ENCODE measurements at places on chromosomes 3 and 15.

- no peak for DNase-seq
These were observed 30.5 kb downstream of the LCMT2 start for GRCh38 chr15:43299884-43300283.

DNA sequence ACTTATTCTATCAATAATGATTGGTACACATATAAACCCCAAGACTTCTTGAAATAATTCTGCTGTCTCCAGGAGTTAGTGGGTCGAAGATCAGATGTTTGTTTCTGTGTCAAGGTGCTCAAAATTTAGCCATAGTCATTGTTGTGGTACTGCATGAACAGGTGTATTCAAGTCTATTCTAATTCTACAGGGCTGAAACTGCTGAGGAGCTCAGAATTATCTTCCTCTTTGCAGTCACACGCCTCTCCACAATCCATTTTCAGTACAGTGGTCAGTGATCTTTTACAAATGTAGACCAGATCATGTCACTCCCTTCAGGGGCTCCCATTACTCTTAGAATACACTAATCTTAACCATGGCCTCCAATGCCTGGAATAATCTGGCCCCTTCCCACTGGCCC, 527.5 kb downstream of the NTRK3 start:
- no peak for DNase-seq

DNA sequence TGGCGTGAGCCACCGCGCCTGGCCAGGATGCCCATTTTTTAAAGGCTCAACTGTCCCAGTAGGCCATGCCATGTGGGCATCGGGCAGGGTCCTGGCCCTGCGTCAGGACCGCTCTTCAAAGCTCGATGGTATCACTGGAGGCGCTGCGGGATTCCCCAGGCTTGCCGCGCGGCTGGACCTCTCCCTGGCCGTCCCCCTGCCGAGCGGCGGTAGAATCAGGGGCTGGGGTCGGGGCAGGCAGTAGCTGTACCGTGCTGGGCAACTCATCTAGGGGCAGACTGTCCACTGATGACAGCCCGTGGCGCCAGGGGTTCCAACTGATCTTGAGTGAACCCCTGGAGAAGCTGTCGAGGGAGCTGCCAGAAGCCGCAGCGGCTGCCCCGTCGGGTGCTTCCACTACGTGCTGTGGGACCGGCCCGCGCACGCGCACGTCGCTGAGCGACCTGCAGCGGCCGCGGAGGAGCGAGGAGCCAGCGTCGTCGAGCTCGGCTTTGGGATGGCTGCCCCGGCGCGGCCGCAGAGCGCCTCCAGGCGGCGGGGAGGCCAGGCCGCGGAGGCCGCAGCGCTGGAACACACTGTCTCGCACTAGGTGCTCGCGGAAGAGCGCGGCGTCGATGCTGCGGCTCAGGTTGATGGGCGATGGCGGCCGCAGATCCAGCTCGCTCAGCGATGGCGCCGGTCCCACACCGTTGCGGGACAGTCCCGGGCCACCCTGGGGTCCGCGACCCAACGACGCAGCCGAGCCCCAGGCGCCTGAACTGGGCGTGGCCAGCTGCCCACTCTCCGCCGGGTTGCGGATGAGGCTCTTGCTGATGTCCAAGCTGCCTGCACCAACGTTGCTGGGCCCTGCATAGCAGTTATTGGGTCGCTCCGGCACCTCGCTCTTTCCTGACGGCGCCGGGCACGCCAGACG, 5.8 kb downstream of the PRRT3 start:
- DNase-seq: no peak

GRCh38 chr3:101020351-101021015, 27.3 kb upstream of the ABI3BP start:
- DNase-seq: no peak

- no peak for DNase-seq
These were observed 738.4 kb downstream of the PLOD2 start for GRCh38 chr3:145422556-145422955.

GRCh38 chr3:14988988-14989394, 41.6 kb downstream of the NR2C2 start:
- no peak for DNase-seq

DNA sequence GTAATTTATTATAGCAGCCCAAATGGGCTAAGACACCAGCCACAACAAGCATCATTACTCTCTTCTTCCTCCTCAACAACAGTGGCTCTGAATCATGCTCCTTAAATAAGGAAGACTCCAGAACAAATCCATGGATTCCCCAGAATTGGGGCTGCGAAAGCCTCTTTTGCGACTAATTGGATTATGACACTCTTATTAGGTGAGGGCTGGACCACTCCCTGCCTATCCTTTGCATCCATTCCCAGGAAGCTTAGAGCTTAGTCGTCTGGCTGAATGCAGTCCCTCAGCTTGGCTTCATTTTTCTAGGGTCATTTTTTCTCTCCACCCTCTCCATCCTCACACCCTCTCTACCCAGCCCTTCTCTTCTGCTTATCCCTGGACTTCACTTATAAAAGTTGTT, 227.7 kb downstream of the ZNF621 start:
- no peak for DNase-seq

DNA sequence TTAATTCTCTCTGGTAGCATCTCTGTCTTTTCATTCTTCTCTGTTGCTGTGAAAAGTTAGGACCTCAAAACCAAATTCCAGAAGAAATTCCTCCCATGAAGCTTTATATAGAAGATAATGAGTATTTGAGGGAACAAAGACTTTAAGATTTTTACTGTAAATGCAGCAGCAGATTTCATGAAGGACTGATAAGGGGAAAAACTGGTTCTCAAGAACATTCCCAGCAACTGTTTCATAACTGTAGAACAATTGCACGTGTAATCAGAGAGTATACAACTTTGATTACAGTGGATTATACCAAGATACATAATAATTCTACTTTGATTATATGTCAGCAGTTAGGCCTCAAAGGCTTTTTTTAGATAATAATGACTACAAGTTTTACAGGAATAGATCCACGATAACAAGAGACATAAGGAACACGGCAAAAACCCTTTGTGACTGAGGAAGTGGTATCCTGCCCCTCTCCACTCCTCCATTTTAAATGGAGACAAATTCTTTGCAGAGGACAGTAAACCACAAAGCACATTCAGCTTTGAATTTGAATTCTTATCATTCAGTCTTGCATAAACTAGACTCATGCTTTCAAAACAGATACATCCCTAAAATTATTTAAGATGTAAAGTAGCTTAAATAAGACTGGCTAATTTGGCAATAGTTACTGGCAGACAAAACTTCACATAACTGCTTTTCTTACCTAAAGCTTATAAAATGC, 42.9 kb upstream of the DIPK2A start:
- DNase-seq: no peak

- DNase-seq: no peak
These were observed 277.4 kb upstream of the NR2E3 start for GRCh38 chr15:71532994-71533393.

DNA sequence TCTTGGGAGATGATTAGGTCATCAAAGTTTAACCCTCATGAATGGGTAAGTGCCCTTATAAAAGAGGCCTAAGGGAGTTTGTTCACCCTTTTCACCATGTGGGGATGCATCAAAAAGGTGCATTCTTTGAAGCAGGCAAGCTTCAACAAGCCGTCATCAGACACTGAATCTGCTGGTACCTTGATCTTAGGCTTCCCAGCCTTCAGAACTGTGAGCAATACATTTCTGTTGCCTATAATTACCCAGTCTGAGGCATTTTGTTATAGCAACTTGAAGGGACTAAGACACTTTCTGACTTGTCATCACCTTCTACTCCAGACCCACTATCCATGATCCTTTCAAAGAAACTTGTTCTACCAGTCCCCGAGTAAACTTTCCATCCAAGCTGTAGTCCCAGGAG, 44.6 kb upstream of the LRRC58 start:
- no peak for DNase-seq

- no peak for DNase-seq
These were observed 85.3 kb upstream of the CFAP20DC start for GRCh38 chr3:59135096-59135495.

GRCh38 chr3:124688581-124689454, 41.4 kb upstream of the UMPS start:
- peak; percentile 63 for DNase-seq

DNA sequence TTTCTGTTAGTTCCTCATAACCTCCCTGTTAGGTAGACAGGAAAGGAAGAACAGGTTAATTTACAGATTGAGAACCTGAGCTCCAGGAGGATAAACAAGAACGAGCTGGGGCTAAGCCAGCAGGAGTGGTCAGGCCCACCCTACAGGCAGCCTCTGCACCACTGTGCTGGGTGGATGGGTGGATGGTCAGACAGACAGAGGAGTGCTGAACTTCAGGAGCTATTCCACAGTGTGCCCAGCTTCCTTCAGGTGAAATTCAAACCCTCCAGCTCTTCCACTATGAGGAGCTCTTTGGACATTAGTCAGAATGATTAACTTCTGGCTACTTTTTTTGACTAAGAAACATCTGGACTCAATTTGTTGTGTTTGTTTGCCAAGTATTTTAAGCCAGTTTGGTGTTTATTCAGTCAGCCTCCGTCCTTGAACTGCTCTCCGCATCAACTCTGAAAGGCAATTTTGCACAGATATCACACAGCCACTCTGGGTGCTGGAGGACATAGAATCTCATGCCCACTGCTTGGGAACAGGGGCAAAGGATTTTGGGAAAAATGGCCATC, 361.9 kb downstream of the CLSTN2 start:
- no peak for DNase-seq

- DNase-seq: no peak
These were observed 19.4 kb downstream of the CCR1 start for GRCh38 chr3:46188708-46189107.

- no peak for DNase-seq
These were observed 34.0 kb downstream of the IL17RD start for GRCh38 chr3:57131210-57131588.

DNA sequence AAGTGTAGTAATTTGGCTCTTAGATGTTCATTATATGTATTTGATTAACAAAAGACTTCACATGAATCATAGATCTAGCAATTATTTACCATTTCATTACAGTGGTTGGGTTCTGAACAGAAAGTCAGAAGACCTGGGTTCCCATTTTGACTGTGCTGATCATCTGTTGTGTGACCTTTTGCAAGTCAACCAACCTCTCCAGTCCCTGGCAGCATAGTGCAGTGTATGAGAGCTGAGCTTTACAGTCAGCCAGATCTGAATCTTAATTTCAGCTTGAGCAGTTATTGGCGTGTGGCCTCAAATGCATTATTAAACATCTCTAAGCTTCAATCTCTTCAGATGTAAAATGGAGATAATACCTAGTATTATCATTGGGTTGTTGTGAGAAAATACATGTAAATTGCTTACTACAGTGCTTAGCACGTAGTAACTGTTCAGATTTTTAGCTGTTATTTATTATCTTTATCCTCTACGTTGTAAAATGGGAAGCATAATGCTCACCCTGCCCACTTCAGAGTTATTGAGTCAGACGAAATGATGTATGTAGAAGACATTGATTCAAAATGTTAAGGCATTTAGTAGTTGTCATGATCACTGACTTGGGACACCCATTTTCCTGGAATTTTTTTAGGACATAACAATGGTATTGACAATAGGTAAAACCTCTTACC, 104.0 kb downstream of the KLHL25 start:
- DNase-seq: no peak

GRCh38 chr3:49469936-49470713, at the start of gene DAG1:
Gene DAG1 (plus strand): TSS chr3:49470267. CDS start chr3:49510535, 40,268 bp downstream.
- DNase-seq: peak; percentile 97

DNA sequence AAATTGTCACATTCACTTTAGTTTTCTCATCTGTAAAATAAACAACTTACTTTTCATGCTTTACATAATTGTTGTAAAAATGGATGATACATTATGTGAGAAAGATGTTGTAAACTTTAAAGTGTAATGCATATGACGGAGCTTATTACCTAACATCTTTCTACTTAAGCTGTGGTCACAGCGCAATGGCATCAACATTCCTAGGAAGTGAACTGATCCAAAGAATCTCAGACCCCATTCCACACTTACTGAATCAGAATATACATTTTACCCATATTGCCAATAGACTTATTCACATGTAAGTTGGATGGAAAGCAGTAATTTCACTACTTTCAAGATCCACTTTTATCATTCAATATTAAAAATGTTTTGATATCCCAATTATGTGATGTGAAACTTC, 497.5 kb downstream of the FGF12 start:
- no peak for DNase-seq

GRCh38 chr3:175748087-175748730, 889.1 kb downstream of the NAALADL2 start:
- DNase-seq: no peak

DNA sequence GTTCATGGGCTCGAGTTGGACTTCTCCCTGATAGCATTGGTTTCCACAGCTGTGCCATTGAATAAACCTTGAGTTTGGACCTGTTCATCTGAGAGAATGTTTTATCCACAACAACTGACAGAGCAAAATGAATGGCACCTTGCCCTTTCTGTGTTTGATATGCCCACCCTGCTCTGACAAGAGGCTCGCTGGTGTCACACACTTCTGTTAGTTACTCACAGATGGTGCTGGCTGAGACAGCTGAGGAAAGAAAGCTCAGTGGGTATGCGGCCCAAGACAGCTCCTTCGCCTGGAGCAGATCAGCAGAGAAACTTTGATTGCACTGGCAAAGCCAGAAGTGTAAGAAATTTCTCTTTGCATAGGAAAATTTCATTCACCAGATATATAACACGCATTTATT, 2.5 kb upstream of the CAPN3 start:
- DNase-seq: no peak

GRCh38 chr15:101478701-101479341, 10.7 kb downstream of the PCSK6 start:
- no peak for DNase-seq

GRCh38 chr15:68776477-68777270, 44.0 kb downstream of the ANP32A start:
- no peak for DNase-seq
